Hematopoietic multipotent progenitor cell treated with erythropoietin and hydrocortisone succinate and interleukin-3 and kit ligand, for 17 days (in vitro differentiated cells): ENCODE measurements at places on chromosomes 1 and 21.

DNA sequence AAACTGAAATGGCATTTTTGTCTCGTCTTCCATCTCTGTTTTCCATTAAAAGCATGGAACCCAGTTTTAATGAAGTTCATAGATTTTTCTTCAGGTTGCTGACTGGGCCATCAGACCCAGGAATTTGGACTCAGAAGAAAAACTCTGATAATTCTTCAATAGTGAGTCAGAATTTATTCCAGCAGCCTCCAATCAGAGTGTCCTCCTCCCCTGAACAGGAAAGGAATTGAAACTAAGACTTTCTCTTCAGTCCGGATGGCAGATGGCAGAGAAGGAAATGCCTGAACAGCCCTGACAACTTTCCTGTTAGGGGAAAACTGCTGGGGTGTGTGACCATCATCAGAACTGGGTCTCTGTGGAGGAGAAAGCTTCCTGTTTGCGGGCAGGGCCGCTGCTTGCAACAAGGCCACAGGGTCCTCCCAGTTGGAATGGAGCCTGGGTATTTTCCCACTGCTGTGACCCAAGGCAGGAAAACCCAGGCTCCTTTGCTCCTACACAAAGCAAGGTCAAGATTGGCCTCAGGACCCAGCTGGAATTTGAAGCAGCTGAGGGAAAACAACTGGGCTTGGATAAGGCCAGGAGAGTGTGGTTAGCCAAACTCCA lies 20.7 kb downstream of the CD34 start:
- DNase-seq: no peak

- DNase-seq: no peak
Observed at GRCh38 chr1:40197656-40198055, 36.5 kb downstream of the RLF start.

GRCh38 chr1:245657371-245657770 lies 502.6 kb downstream of the KIF26B start:
- DNase-seq: no peak

DNA sequence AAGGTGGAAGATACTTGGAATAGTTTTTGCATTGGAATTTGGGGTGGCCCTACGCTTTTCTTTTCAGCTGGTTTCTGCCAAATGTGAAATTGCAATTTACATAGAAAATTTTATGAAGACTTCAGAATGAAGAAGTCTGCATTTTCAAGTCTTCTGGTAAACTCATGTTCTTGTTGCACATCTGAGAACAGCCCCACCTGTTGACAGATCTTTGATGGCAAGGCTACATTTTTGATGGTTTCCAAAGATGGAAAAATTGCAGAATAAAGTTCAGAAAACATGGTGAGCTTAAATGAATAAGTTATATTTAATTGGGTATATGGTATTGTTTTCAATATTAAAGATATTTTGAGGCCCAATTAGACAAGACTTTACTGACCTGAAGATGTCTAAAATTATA lies 25.4 kb downstream of the OLFM3 start:
- DNase-seq: no peak

- no peak for DNase-seq
Observed at GRCh38 chr1:203791498-203791897, 3.9 kb upstream of the ZBED6 start.
